ENCODE measurements at places on chromosomes 2 and 18.

DNA sequence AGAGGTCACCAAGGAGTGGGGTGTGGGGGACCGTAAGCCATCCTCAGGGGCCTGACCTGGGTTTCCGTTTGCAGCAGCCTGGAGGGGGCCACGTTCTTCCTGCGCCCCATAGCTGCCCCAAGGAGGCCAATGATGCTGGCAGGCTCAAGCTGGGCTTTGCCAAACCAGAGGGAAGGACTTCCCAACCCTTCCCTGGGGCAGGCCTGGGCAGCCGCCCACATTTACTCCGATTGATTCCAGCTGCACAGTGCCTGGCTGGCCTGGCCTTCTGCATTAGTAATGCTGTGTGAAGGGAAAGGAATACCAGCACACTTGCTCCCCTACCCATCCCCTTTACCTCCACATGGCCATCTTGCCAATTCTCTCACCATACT, 360.6 kb upstream of the SLC14A2 start:
- no peak for DNase-seq

DNA sequence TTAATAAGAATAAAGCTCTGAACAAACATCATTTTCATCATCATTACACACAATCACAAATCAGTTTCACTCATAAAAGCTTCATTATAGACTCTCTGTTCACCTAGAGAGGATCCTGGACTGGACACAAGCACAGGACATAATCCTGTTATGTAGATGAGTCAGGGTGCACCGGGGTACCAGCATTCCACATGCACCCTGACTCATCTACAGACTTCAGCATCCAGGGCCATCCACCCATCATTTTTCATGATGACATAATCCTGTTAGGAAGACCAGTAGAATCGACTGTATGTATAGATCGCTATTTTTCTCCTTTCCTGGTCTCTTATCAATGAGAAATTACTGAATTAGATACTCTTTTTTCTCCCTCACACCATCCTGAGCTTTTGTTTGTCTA, 73.7 kb upstream of the PIK3C3 start:
- peak; percentile 73 for DNase-seq

GRCh38 chr2:11408959-11409571, 56.9 kb downstream of the E2F6 start:
- DNase-seq = peak; percentile 10

- peak; percentile 59 for DNase-seq
These were observed 276.3 kb downstream of the AFF3 start for GRCh38 chr2:99865818-99866676.

DNA sequence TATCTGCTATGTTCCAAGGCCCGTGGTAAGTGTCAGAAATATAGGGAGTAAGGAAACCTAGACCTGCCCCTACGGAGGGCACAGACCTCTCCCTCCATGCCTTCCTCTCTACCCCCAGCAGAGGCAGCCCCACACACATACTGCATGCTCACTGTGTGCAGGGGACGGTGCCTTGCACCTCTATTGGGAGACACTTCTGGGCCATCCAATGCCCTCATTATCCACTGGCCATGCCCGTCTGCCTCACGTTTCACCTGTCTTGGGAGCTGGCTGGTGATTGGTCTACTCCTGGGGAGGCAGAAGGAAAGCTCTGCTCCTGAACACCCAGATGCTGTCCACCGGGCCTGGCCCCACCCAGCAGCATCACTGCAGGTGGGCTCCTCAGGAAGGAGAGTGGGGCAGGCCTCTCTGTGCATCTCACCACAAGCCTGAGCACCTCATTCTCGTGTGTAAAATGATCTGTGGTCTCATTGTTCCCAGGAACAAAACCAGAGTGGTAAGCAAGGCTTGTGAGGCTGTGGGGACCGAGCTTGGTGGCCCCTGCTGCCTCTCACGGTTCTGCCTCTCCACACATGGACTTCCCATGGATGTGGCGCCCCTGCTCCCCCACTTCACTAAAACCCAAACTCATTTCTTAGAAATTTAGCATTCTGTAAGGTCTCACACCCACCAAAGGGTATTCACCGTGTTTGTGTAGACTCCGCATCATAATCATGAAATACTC, 312.5 kb upstream of the HS6ST1 start:
- no peak for DNase-seq

GRCh38 chr2:215188078-215188477, 49.7 kb upstream of the ABCA12 start:
- peak; percentile 4 for DNase-seq

GRCh38 chr2:48906633-48907032, 151.1 kb upstream of the LHCGR start:
- no peak for DNase-seq

GRCh38 chr18:555705-556457, 24.3 kb upstream of the CETN1 start:
- no peak for DNase-seq

DNA sequence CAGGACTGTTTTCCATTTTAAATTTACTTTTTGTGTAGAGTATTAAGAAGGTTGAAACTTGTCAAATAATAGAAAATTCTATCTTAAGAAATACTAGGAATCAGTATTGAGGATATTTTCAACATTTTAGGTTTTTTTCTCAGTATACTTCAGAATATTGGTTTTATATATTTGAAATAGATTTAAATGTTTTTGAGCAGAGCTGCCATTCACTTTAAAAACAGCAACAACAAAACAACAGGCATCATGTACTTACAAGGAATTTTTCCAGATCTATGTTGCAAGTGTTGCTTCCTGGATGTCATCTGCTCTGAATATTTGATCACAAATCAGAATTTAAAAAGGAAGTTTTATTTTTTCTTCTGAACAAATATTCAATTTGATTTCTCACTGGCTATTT, 84.4 kb downstream of the DCDC2C start:
- no peak for DNase-seq

DNA sequence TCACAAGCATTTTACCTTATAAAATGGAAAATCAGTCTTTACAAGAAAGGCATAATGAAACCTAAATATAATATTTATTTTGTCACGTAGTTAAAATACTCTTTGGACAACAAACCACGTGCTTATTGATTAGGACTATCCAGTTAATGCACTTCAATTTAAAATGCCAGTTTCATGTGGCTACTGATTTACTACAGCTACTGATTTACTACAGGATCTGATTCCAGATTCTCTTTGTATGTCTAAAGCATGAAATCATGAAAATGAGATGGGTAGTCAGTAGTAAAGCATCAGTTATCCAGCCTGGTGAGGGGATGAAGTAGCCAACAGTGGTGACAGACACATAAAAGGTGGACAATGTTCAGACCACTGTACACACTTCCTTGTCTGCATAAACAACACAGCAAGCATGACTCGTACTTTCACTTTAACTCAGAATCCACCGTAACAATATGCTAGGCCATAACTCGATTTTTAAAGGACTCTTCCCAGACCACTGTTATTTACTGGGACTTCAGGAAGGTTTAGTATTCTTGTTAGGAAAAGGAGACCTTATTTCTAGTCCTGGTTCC, 24.9 kb downstream of the ACAA2 start:
- DNase-seq = peak; percentile 68

GRCh38 chr18:37457341-37457740, 108.3 kb downstream of the CELF4 start:
- DNase-seq = no peak

DNA sequence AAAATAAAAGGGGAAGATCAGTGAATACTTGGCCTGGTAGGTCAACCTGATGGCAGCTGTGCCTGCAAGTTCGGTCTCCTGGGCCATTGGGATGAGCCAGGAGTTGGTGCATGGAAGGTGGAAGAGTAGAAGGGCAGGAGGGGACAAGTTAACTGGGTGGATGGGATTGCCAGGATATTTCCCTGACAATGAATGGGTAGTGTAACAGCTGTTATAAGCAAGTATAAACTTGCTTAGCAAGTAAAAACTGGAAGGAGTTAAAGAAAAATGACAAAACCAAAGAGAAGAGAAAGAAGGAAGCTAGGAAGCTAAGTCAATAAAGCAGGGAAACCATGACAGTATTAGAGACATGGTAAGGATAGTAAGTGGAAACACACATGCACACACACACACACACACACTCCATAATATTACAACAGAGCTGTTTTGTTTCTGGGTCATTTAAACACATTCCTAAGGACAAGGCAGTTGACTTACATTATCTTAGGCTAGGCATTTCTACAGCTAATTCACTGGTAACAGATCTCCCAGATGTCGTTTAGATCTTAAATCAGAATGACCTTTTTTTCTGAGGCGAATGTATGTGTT, 29.7 kb downstream of the MEP1B start:
- no peak for DNase-seq

GRCh38 chr2:21307037-21307436, 183.3 kb downstream of the TDRD15 start:
- DNase-seq = no peak

DNA sequence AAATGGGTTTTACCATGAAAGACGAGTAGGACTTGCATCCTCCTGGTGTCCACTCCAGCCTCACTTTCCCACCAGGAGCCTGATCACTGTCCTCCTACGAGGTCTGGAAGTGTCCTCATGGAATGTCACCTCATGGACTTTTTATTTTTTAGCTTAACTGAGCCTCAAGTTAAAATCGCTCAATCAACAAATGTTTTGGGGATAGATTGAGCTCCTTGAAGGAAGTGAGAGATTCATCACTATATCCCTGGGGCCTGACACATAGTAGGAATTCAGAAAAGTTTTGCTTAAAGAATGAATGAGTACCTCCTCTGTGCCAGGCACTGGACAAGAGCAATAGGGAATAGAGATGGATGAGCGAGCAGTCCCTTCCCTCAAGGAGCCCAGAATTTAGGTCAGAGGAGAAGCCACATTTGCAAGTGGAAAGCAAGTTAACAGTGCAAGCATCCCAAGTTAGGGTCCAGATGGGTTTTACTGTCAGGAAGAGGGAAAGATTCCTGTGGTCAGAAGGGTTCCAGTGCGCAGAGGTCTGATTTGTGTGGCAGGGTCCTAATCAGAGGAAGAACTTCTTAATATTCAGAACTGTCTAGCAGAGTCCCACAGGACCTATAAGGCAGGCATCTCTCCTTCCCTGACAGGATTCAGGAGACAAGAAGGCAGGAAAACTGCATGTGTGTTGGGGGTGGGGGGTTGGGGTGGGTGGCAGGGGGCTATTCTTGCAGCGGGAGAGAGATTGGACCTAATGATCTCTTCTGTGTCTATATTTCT, 67.0 kb downstream of the MYCN start:
- no peak for DNase-seq

- DNase-seq = no peak
These were observed 573.2 kb downstream of the ZEB2 start for GRCh38 chr2:143946436-143947391.

GRCh38 chr2:136765256-136766072, at the start of gene THSD7B:
THSD7B (plus strand) TSS chr2:136765545; CDS start chr2:136882179, 116,634 bp downstream.
- DNase-seq = peak; percentile 2

- DNase-seq = no peak
These were observed 211.9 kb upstream of the SMAD2 start for GRCh38 chr18:48142353-48142752.

- DNase-seq = no peak
These were observed 198.2 kb upstream of the COPS8 start for GRCh38 chr2:236887531-236887930.

DNA sequence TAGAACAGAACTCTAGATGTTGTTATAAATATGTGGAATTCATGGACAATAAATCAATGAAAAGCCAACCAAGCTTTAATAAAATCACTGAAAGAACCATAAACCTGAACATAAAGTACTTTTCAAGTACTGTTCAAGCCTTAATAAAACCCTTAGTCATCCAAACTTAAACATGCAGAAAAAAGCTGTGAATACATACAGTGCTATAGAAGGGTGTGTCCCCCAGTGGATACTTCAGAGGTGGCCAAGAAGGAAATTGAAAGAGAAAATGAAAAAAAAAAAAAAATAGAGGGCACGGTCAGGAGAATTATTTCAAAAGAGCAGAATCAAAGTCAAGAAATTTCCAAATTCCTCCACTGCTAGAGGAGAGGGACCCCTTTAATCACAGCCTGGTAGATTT, 141.1 kb downstream of the SP100 start:
- DNase-seq = no peak

DNA sequence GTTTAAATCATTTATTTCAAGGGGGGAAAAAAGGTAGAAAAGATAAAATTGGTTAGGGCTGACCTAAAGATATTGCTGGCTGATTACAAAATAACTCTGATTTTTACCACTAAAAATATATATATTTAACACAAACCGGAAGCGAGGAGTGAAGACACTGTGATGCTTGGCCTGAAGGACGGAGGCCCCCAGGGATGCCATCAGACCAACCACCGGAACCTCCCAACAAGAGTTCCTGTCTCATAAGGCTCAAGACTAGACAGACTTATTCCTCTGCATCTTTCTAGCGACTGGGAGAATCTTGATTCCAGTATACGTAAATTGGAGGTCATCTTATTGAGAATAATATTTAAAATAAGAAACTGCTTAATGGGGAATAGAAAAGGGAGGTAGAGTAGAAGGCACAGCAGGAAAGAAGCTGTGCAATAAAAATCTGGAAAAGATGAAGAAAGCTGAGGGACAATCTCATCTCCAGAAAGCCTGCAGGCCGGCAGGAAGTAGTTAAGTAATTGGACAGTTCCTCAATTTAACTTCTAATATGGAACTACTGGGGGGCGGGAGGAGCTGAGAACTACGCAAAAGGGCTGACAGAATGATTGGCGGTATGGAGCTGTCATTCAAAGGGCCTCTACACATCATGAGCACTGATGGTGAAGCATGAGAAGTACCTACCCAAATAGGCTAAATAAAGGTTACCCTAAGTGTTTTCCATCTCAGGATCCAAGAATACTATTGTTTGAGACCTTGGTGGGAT, 91.1 kb downstream of the DTNB start:
- DNase-seq = no peak

GRCh38 chr2:128408349-128409305, 90.0 kb upstream of the HS6ST1 start:
- peak; percentile 69 for DNase-seq

DNA sequence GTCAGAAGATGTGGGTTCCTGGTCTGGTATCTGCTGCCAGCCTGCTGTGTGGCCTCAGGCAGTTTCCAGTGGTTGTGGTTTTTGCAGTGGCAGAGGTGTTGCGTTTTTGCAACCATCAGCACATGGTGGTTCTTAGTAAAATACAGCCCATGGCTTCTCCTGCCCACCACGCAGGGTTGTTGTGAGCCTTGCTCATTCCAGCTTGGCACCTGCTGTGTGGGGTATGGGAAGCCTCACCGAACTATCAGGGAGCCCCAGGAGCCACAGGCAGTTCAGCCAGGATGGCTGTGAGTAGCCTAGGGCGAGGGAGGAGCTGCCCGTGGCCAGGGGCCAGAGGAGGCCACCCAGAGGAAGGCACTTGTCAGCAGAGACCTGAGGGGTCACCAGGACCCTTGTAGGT, 9.8 kb downstream of the ARID5A start:
- no peak for DNase-seq

DNA sequence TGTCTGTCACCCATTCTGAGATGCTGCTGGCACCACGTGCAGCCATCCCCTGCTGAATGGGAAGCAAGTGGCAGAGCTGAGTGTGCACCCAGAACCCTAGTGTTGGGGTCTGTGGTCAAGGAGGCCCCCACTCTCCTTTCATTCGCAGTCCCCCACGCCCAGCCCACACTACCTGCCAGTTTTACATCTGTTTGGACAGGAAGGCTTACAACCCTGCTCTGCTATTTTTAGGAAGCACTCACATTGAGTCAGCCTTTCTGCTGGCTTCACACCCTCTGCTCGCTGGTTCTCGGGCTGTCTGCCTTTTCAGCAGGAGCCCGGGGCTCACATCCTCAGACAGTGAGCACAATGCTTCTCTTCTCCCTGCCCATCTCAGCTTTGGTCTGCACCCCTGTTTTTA, 10.7 kb upstream of the ADCY3 start:
- peak; percentile 7 for DNase-seq

- no peak for DNase-seq
These were observed 137.5 kb downstream of the UBR3 start for GRCh38 chr2:169964740-169965139.

GRCh38 chr2:219615036-219615435, 12.4 kb upstream of the SLC4A3 start:
- DNase-seq = no peak

- no peak for DNase-seq
These were observed 168.3 kb upstream of the TNP1 start for GRCh38 chr2:217028128-217028527.

All from kidney tubule cell (primary cell).